RWPE1 (cell line): ENCODE measurements at places on chromosomes 4 and X.

DNA sequence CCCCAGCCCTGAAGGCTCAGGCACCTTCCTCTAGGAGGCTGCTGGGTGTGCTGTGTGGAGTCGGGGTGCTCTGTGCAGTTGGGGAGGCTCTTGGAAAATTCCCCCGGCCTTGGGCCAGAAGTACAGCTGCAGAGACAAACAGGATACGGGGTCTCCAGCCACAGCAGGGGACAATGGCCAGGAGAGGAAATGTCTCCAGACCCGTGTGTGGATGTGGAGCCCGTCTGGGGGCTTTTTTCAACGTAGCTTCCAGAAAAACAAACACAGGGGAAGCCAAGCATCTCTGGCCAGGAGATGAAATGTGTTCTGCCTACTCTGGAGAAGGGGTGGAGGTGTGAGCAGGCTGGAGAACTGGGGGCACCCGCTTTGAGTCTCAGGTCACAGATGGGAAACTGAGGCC lies 3.7 kb upstream of the SH3TC1 start:
- no peak for DNase-seq

GRCh38 chrX:134480061-134480460 lies 20.1 kb downstream of the HPRT1 start:
- no peak for DNase-seq

DNA sequence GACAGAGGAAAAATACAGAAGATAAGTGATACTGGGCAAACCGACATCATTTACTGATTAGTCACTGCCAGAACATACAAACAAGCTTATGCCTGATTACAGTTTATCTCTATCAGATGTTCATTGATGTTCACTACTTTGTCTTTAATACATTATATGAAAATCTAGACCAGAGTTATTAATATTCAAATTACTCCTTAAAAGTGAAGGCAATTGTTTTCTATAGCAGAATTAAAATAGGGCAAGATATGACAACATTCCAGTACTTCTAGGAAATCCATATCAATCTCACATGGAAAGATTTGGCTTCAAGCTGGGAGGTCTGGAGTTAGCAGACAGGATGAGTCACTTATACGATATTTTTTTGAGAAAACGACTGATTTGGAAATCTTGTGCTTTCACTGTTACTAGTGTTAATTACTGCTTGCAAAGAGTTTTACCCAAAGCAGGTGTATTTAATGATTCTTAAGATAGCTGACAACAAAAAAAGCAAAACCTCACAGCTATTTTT lies 31.8 kb downstream of the HPGD start:
- DNase-seq = peak; percentile 8

DNA sequence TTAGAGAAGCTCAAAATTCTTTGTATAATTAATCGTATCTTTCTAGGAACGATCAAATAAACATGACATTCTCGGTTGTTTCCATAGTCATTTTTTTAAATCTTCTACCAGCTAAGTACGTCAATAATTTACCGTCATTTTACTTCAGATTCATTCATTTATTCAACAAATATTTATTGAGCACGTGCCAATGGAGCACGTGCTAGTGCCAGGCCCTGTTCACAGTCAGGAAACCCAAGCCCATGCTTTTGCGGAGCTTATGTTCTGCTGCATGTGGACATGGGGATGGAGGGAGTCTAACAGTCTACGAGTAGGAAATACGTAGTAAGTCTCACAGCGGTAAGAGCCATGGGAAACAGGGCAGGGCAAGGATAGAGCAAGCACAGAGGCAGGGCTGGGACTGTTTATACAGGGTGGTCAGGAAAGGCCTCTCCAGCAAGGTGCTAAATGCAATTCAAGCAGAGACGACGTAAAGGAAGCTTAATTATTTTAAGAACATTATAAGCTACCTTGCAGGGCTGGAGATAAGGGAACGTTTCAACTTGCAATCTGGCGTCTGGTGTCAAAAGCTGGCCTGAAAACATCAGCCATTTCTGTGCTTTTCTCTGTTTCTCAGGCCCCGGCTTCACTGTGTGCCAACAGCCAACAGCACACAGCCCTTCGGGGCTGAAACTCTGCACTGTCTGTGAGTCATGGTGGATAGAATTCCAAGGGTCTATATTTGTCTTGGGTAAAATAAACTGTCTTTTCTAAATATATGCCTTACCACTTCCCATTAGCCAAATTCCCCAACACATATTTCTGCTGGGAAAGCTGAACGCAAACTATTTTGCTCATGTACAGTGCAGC lies 517.1 kb upstream of the ZFP42 start:
- DNase-seq = peak; percentile 21

- no peak for DNase-seq
These were observed 106.1 kb downstream of the GALNTL6 start for GRCh38 chr4:171919314-171919713.

- no peak for DNase-seq
These were observed 133.1 kb downstream of the JADE1 start for GRCh38 chr4:128942607-128943006.

GRCh38 chr4:151462554-151462953 lies 53.6 kb downstream of the FHIP1A start:
- no peak for DNase-seq
